ENCODE measurements at places on chromosomes 4 and X.

GRCh38 chr4:139963708-139964107, 190.3 kb downstream of the MAML3 start:
- no peak for DNase-seq

DNA sequence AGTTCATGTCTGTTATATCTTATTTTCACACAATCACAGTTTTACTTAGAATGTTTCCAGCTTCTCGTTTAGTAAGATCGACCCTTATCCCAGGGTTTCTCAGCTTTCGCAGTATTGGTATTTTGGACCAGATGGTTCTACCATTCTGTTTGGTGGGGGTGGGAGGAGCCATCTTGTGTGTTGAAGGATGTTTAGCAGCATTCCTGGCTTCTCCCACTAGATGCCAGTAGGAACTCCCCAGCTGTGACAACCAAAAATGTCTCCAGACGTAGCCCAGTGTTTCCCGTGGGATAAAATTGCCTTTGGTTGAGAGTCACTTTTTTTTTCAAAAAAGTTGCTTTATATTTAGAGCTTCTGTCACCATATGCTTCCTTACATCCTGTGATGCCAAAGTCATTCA, 90.9 kb upstream of the TLR2 start:
- DNase-seq, result no peak

GRCh38 chr4:159977907-159978617, 875.2 kb downstream of the RAPGEF2 start:
- no peak for DNase-seq

GRCh38 chr4:76781698-76782595, 116.0 kb downstream of the SOWAHB start:
- DNase-seq, result peak; percentile 86

DNA sequence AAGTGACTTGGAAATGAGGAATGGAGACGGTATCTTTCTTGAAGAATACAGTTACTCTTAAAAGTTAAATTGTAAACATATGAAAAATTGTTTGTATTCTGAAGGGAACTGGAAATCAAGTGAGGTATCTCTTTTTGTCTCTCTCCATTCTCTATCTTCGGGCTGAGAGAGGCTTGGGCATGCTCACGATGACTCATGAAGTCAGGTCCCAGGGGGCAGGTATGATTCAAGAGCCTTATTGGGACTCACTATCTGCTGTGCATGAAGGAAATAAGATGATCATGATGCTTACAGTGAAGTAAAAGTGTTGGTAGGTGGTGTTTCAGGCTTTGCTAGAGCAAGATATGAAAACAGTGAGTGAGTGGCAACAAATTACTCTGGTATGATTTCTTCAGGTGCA, 200.4 kb upstream of the PITX2 start:
- peak; percentile 65 for DNase-seq

GRCh38 chr4:2809610-2810180, 16.8 kb downstream of the SH3BP2 start:
- DNase-seq, result no peak

DNA sequence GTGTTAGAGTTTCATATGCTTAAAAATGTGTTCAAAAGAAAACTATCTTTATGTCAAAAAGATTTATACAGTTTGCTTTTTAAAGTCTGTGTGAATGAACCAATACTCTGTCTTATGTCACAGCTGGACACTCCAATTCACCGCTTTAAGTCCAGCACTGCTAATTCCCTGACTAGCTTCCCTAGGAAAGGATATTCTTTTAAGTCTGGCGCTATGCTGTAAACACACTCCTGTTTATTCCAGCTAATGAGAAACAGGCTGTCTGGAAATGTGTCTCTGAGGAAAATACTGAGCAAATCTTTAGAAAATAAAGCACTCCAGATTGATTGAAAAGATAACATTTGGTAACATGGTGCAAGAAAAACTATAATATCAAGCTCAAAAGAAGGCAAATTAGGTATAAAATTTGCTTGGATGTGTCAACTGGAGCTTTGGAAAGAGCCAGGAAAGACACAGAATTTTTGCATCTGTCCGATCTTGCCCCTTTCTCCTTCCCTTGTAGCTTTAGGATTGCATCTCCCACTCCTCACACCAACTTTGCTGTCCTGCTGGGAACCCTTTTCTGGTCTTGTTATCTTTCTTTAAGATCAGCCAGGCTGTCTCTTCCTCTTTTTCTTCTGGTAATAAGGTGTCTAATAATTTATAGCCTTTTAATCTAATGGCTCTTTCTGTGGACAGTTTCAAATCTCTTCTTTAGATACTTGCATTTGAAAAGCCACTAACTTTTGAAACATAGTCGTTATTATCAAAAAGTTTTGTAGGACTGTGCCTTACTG, 40.9 kb upstream of the VEGFC start:
- DNase-seq, result no peak

GRCh38 chr4:2587213-2587823, 50.9 kb downstream of the FAM193A start:
- no peak for DNase-seq

DNA sequence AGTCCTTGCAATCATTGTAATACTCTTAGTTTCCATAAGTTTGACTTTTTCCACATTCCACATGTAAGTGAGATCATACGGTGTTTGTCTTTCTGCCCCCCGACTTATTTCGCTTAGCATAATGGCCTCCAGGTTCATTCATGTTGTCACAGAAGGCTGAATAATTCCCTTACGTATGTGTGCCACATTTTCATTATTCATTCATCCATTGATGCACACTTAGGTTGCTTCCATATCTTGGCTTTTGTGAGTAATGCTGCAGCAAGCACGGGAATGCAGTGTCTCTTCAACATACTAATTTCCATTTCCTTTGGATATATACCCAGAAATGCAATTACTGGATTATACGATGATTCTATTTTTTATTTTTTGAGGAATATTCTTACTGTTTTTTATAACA, 22.0 kb upstream of the VEGFC start:
- no peak for DNase-seq

- no peak for DNase-seq
These were observed 20.6 kb upstream of the COQ2 start for GRCh38 chr4:83305187-83305586.

DNA sequence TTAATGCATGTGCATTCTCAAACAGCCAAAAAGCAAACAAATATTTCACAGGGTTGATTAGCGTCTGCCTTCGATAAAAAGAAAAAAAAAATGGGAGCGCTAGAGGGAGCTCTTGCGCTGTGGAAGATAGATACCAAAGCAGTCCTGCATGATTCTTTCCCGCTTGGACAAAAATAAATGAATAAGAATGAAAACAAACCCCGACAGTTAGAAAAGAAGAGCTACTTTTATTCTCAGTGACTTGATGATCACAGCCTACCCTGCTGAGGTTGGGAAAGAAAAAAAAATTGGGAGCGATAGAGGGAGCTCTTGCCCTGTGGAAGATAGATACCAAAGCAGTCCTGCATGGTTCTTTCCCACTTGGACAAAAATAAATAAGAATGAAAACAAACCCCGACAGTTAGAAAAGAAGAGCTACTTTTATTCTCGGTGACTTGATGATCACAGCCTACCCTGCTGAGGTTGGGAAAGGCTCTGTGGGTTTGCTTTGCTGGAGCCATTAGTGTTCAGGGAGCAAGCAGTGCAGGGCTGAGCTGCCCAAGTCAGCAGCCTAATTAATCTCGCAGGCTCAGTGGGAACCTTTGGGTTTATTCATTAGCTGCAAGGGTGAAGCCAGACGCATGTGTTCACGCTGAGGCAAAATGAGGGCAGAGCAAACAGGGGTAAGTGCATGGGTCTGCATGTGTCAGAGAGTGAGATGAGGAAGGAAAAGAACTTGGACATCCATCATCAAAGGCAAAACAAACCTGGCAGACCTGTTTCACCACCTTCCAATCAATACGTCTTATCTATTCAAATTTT, 249.3 kb upstream of the PRKX start:
- no peak for DNase-seq
